ENCODE measurements at places on chromosomes 4 and X. TPM values are rescaled to one million over a fixed set of nuclear protein-coding genes. Genes with fewer than 3 reads are reported as not detected.

SPIN4 gene
- 1.1 TPM for total RNA-seq

PDK3 gene
- total RNA-seq: 12.5 TPM

POF1B gene
- total RNA-seq: 0.05 TPM

RNF128 gene
- total RNA-seq: not detected

HSD17B13 gene
- 0.27 TPM for total RNA-seq

- no peak for DNase-seq
Measured at GRCh38 chrX:71301195-71301924, at the start of gene ITGB1BP2. ITGB1BP2 (plus strand) TSS chrX:71301750; CDS start chrX:71301807, 57 bp downstream.

GRCh38 chr4:26632916-26633315, 49.0 kb downstream of the TBC1D19 start:
- no peak for DNase-seq

DNA sequence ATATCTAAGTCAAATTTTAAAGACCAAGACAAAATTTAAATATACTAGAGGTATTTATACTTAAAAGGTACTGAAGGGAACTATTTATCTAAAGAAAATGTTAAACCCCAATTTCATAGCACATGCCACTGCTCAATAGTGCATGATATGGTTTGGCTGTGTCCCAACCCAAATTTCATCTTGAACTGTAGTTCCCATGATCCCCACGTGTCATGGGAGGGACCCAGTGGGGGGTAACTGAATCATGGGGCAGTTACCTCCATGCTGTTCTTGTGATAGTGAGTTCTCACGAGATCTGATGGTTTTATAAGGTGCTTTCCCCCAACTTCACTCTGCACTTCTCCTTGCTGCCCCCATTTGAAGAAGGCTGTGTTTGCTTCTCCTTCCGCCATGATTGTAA, 32.3 kb downstream of the MAML3 start:
- no peak for DNase-seq

GRCh38 chr4:22574880-22575279, 59.0 kb upstream of the ADGRA3 start:
- DNase-seq: no peak

All from CD4-positive, alpha-beta T cell (primary cell).